ENCODE measurements at places on chromosomes 2 and 18.

GRCh38 chr2:237904831-237905599, 45.6 kb downstream of the RAMP1 start:
- no peak for DNase-seq

DNA sequence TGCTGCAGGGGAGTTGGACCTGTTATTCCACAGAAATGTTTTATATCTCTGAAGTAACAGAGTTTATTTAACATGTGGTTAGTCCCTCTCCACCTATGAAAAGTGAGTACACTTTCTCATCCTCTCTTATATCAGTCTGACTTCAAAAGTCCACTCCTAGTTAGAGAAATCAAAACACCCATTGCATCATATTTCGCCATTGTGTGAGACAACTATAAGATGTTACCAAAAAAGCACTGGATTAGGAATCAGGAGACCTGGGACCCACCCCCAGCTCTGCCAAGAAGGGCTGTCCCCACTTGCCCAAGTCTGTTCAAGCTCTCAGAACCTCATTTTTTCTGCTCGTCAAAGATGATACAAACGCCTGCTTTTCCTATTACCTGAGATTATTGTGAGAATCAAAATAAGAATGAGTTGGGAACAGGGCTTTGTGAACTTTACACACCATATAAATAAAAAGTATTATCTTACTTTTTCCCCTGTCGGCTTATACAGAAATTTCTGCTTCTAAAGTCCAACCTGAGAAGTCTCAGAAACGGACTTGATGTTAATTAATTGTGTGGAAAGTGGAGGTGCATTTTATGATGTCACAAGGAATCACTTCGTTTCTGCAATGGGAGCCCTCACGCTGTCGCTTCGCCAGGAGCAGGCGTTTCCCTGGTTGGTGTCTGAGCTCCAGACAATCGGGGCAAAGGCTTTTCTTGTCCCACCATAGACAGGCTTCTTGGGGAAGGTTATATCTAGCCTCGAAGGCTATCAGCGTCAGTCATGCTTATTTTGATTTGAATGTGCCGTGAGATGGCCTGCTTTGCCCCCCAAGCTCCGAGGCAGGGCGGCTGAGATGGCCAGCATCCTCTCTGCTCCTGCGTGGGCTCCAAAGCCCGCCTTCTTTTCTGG, 89.6 kb upstream of the ZNF516 start:
- no peak for DNase-seq

GRCh38 chr18:38427234-38427633, 861.6 kb upstream of the CELF4 start:
- DNase-seq, result no peak

- DNase-seq, result no peak
Observed at GRCh38 chr2:16037808-16038457, 97.6 kb downstream of the MYCN start.

- no peak for DNase-seq
Observed at GRCh38 chr2:48109491-48110204, 203.3 kb upstream of the FBXO11 start.

- DNase-seq, result no peak
Observed at GRCh38 chr2:44547718-44548117, 186.0 kb downstream of the CAMKMT start.

GRCh38 chr18:42756214-42756613, 359.3 kb downstream of the RIT2 start:
- no peak for DNase-seq

DNA sequence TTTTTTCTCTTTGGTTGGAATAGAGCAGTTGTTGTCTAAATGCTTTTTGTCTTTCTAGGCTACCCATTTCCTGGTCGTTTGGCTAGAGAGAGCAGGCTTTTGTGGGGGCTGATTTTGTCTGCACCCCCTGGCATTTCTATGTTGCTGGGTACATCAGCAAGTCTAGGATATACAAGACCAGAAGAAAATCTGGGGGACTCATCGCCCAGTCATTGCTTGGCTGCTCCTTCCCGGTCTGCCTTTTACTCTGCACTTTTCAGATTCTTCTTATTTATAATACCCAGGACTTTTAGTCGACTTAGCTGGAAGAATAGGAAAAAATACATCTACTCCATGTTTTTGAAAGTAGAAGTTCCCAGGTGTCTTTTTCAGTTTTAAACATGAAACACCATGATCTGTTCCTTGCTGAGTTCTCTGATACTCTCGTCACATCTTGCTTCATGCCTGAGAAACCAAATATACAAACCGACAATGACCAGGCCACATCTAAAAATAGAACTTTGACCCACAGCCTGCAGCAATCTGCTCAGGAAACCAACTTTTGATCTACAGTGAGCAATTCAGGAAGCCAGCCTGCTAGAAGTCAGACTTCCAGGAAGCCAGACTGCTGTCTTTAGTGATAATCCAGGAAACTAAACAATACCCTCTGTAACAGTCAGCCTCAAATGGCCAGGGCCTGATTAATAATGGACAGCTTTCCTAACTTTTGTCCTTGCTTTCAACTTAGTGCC, 163.8 kb upstream of the MEX3C start:
- DNase-seq, result no peak

- no peak for DNase-seq
Observed at GRCh38 chr2:225429717-225430116, 30.2 kb downstream of the NYAP2 start.

GRCh38 chr2:32862269-32863055, 84.3 kb upstream of the LTBP1 start:
- DNase-seq, result no peak

GRCh38 chr18:77084688-77085035, 47.9 kb downstream of the MBP start:
- DNase-seq, result no peak

- no peak for DNase-seq
Observed at GRCh38 chr2:215436705-215437565, 1.1 kb upstream of the FN1 start.

DNA sequence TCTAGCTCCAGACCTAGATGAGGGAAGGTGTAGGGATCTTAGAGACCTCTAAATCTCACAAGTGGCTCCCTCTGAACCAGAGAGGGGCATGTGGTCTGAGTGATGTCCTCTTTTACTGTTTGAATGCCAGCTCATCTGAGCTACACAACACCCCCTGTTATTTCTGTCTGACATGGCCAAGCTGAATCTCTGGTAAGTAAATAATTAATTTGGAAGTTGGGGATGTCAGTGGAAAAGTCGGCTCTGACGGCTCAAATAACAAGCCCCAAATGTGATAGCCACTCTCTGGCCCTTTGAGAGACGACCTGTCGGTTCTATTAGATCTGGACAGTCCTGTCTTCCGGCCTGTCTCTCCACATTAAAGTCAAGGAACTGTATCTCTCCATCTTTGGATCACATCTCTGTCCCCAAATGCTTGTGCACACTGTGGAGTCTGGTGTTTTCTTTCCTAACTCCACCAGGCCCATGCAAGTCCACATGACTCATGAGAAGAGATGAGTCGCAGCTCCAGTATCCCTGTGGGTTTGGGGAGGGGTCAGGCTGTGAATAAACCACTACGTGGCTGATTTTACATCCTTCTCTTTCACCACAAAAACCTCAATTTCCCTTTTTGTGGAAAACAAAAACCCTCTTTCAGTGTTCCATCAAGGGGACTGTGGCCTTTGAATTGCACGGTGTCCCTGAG, 52.5 kb downstream of the SETBP1 start:
- DNase-seq, result no peak

- DNase-seq, result no peak
Observed at GRCh38 chr2:240393831-240394410, 41.5 kb upstream of the GPC1 start.

DNA sequence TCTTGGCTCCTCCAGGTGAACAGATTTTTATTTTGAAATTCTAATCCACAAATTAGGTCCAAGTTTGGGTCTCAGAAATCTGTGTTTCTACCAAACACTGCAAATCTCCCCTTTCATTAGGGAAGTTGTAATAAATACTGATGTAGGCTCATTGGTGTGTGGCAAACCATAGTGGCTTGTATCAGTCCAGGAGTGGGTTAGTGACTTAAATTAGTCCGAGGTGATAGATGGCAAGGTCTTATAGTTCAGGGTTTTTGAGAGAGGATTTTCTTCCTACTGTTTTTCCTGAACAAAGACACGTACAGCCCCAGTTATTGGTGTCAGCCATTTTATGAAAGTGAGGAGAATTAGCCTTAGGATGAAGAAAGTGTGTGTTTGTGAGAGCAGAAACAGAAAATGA, 74.6 kb downstream of the RPRM start:
- no peak for DNase-seq

DNA sequence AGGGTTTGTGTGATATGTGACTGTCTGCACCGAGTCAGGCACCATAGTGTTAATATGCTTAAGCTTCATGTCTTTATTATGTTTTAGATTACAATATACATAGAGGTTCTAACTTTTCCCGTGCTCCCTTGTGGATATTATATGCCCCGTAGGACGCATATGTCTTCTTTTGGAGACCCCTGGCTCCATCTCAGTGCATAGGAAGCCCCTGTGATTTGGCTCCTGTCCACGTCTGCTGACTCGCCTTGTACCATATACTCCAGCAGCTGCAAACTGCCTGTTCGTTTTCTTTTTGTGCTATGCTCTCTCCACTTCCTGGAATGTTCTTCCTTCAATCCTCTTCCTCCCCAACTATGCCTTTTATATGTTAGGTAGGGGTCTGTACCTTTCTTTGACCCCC, 110.9 kb downstream of the PTRHD1 start:
- no peak for DNase-seq

DNA sequence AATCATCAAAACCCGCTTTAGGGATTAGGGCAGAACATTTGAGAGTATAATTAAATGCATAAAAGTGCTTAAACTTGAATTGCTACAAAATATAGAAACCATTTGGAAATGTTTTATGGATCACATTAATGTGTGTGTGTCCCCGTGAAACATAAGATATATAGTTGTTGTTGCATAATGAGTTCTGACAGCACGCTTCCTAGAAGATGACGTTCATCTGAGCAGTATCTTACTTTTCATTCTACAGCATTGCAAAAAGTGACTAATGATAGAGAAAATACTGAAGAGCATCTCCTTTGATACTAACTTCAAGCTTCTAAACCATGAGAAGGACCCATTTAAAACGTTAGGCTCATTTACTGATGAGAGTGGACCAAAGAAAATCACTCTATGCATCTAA, 63.7 kb downstream of the SLC8A1 start:
- no peak for DNase-seq

DNA sequence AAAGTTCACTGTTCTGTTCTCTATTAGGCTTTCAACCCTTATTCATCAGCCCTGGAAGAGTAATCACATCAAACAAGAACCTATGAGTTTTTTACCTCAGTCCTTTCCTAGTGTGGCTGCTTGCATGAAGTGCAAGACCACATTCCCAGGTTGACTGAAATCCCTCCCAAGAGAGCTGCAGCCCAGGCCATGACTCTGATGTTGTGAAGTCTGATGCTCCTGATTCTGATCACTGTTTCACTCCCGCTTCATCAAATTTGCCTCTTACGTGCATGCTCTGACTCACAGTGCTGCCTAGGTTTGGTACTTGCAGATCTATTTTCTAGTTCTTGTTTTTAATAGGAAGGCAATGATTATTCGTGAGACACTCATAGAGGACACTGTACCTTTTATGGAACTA, 58.2 kb upstream of the DSEL start:
- DNase-seq, result no peak

DNA sequence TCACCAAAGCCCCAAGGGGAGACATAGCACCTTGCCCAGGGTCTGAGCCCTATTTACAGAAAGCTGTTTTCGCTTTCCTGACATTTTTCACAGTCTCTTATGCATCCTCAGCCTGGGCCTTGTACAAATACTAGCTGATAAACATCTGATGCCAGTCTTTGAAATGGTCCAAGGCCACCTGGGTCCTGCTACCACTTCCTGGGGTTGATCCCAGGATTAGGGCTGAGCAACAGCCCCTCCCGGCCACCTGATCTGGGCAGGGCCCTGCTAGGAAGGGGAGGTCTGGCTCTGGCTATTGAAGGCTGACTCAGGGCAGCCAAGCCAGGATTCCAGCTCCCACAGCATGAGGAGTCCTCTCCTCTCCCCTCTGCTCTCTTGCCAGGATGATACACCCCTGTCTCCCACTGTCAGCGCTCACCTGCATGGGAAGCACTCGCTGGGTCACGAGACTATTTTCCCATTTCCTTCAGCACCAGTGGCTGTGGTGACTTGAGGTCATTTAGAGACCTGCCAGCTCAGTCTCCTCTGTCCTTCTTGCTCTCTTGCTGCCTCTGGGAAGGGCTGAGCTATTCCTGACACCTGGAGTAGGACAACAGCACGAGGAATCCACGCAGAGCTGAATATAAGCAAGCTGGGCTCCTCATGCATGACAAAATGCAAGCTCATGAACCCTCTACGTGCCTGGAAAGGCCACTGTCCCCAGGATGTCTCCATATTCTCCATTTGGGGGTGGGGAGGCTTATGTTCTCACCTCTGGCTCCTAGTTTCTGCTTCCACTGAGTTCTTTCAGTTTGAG, 53.0 kb upstream of the LGALSL start:
- DNase-seq, result no peak

- no peak for DNase-seq
Observed at GRCh38 chr2:159201360-159202063, 85.0 kb downstream of the WDSUB1 start.

GRCh38 chr18:21194871-21195771, 46.9 kb upstream of the GREB1L start:
- no peak for DNase-seq

All from activated naive CD4-positive, alpha-beta T cell (primary cell).